Activated effector memory CD4-positive, alpha-beta T cell treated with Interleukin-2 at 50 U/mL for 16 hours (primary cell): ENCODE measurements at places on chromosomes 1 and 21.
A peak's percentile ranks its signal among the peaks of the same experiment; 100 is the strongest.

GRCh38 chr1:185696422-185697150 is 37.6 kb upstream of the HMCN1 start:
- no peak for DNase-seq

- no peak for DNase-seq
These were observed 9.2 kb downstream of the PTBP2 start for GRCh38 chr1:96730574-96731298.

- no peak for DNase-seq
These were observed 9.6 kb downstream of the NES start for GRCh38 chr1:156667610-156667967.

- DNase-seq: peak; percentile 44
These were observed 34.6 kb upstream of the S100A7 start for GRCh38 chr1:153494976-153495535.

DNA sequence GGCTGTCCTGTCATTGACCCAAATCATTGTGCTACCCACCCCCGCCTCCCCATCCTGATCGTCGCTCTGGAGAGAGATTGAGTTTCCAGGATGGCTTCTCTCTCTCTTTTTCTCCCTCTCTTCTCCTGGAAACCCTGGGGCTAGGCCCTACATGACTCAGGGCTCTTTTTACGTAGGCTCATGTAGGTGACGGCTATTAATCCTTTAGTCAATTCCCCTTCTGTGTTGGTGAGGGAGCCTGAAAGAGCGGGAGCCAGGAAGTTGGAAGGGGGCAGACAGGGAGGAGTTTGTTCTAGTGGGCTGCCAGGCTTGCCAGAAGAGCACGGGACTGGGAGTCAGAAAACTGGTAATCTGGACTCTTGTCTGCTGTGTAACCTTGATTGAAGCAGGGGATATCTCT is 9.7 kb downstream of the ATP2B4 start:
- no peak for DNase-seq

- no peak for DNase-seq
These were observed 8.6 kb downstream of the SMAP2 start for GRCh38 chr1:40382108-40382460.

- no peak for DNase-seq
These were observed 5.3 kb downstream of the SYTL1 start for GRCh38 chr1:27346991-27347624.

DNA sequence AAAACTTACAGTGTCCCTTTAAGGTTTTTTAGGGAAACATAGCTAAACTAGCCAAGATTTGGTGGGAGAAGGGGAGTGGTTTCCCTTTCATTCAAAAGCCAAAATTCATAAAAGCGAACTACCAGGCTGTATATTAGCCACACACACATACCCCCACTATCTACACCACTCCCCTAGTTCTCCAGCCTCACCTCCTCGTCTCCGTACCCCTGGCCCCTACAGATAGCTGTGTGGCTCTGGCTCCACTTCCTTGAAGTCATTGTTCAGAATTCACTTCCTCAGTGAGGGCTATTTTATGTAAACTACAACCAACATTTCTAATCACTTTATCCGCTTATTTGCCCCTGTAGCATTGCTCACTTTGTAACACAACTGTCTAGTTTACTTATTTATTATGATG is 5.3 kb upstream of the DPH5 start:
- no peak for DNase-seq

DNA sequence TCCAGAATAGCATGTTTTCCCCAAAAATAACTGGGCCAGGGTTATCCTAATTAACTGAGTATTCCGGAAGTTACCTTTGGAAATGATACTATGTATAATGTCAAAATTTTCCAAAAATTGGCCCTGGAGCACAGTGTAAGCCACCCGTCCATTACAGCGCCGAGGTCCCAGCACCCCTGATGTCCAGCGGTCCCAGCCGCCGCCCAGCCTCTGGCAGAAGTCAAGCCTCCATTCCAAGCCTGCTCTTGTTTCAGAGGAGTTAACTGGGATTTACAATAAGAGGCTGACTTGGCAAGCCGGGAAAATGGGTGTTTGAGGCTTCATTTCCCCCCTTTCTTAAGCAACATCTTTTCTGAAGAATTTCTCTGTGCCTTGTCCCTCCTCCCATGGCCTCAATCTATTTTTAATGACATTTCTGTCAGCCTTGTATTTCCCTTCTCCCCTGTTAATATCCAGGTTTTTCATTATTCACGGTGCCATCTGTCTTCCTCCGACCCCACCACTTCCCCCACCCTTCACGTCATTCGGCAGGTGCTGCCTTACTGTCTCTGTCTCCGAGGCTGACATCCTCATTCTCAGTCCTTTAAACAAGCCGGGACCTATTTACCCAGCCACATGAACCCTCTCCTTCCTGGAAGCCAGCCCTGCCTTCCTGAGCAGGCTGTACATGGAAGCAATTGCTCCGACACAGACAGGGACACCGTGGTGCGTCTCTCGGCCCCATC is 490.9 kb downstream of the NPHP4 start:
- DNase-seq: no peak

GRCh38 chr1:2274929-2275475 is 46.9 kb downstream of the SKI start:
- no peak for DNase-seq

DNA sequence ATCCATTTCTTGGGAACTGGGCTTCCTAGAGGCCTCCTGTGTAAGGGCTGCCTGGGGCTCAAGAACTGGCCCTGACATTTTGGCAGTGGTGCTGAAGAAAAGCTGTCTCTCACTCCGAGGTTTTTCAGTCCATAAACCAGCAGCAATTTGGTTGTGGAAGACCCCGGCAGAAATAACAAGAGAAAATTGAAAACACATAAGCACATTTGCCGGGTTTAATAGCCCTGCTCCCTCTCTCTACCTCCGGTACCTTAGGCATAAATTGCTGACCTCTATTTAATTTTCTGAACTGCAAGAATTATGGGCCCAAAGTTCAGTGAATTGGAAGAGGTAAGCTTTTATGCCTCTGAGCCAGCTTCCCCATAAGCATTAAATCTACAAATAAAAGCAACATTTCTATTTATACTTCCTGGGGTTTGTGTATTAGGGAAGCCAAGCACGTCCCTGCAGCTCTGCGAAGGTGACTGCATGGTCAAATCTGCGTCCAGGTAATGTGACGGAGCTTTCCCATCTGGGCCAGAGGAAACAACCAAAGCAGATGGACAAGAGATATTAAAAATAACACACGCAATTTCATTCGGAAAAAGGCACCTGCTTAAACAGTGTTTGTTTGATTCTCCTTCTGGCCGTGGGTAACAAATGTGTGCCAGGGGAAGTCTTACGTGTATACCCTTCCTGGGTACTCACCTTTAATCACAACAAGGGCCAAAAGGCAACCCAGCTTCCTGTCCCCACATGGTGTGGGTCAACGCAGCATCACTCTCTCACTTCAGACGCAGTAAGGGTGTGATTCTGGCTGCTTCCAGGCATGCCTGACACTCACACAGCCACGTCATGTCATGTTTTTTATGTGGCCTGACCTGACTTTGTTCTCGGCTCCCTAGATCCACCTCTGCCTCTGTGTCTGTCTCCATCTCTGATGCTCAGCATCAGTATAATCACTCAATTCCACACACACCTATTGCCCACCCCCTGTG is 69.2 kb downstream of the PAPPA2 start:
- DNase-seq: no peak

- DNase-seq: no peak
These were observed 984.2 kb downstream of the AMY1C start for GRCh38 chr1:104733866-104734265.

DNA sequence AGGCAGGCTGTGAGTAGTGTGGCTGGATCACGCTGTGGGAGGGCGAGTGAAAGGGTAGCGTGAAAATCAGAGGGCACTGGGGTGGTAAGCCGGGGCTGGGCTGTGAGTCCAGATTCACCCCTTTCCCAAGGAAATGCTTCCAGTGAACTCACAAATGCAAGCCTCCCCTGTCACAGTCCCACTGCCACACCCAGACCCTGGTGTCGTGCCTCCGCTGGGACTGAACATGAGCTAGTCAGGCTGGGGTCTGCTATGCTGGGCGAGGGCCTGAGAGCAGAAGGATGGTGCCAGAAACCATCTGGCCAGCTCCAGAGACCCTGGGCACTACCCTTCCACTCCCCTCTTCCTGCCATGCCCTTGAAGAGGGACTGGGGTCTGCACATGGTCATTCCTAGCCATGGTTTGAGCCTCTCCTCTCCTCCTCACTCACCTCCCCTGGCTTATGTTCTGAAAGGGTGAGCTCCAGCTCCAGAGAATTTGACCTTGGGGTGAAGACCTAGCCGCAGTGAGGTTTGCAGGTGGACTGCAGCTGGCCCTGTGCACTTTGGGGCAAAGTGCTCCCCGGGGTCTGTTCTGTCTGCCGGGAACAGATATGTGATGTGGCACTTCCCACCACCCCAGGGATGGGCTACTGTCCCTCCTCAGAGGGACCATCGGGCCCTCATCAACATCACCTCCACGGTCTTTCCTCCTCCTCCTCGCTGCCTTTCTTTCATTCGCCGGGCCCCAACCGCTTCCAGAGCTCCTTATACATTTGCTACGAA is 365.6 kb downstream of the RPS6KC1 start:
- no peak for DNase-seq

- DNase-seq: no peak
These were observed 46.8 kb upstream of the USP25 start for GRCh38 chr21:15682977-15683376.

- DNase-seq: no peak
These were observed 26.3 kb upstream of the PCBP3 start for GRCh38 chr21:45617021-45617921.
